Globus pallidus (tissue), 1 donor: ENCODE measurements at places on chromosomes 7 and 10.

DNA sequence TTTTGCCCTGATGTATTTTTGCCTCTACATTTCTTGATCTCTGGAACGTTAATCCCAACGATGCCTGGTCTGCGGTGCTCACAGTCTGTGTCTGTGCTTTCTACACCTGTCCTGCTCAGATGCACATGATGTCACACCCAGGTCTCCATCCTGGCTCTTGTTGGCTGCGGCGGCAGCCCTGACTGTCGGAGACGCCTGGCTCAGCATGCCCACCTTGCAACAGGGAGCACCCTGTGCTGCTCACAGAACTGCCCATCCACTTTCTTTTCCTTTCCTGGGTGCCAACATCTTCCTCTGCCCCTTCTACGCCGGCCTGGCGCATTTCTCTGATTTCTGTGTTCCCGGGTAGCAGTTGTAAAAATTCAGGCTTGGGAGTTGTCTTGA is 106.2 kb downstream of the CUX1 start:
- DNase-seq = no peak

GRCh38 chr7:121046009-121046408 is 57.5 kb downstream of the CPED1 start:
- no peak for DNase-seq

DNA sequence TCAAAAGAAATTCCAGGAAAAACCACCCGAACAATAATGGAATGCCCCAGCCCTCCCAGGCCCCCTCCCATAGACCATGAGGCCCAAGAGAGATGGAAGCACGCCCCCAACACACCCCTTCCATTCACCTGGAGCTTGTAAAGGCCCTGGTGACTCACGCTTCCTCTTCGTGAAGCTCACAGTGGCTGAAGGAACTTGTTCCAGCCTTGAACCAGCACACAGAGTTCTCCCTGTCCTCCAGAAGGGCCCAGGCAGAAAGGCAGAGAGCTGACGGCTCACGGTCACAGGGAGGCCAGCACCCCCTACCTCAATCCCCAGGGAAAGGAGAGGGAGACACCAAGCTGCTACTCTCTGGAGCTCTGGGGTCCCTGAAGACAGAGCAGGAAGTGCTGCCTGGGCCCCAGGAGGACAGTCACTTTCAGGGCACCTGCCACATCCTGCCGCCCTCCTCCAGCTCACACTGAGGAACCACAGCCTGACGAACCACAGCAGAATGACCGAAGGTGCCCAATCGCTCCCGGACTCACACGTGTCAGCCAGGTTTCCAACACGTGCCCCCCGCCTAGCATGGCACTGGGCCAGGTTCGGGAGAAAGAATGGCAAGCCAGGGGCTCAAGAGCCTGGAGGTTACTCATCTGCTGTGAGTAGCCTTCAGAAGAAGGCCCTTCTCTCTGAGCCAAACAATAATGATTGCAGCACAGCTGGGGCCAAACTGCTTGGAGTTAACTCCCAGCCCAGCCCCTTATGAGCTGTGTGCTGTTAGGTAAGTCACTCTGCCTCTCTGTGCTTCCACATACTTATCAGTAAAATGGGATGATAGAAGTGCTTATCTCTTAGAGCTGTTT is 52.8 kb downstream of the DLG5 start:
- no peak for DNase-seq

DNA sequence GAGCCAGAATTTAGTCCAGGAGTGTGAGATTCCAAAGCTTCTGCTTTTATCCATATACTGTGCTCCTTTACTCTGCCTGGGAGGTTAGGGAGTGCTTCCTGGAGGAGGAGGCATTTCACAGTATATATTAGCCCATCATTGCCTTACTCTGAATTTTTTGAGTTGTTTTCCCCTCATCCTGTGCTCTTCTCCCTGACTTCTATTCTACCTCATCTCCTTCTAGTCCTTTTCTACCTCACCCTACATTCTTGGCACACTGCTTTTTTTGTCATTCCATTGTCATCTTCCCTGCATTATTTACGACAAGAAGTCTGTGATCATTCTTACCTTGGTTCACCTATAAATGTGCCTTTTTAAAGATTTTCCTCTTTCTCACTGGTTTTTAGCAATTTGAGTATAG is 21.3 kb downstream of the STK17A start:
- no peak for DNase-seq

- DNase-seq = peak; percentile 82
These were observed 51.1 kb upstream of the PODXL start for GRCh38 chr7:131607291-131608115.

GRCh38 chr10:90855126-90855525 is 2.7 kb downstream of the HTR7 start:
- no peak for DNase-seq

DNA sequence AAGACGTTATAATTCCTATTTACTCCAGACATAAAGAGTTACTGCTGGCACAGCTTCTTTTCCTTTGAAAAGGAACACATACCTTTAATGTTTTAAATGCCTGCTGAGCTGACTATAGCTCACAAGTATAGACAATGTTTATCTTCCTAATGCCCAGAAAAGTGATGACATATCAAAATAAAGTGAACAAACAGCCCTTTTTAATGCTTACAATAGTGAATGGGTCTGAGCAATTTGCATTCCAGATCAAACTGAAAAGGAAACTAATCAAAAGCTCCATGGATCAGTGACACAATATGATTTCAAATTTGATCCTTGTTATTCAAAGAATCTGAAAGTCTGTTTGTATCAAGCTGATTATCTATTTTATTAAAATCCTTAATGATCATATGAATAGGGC is 233.6 kb upstream of the SEMA3E start:
- DNase-seq = peak; percentile 64

DNA sequence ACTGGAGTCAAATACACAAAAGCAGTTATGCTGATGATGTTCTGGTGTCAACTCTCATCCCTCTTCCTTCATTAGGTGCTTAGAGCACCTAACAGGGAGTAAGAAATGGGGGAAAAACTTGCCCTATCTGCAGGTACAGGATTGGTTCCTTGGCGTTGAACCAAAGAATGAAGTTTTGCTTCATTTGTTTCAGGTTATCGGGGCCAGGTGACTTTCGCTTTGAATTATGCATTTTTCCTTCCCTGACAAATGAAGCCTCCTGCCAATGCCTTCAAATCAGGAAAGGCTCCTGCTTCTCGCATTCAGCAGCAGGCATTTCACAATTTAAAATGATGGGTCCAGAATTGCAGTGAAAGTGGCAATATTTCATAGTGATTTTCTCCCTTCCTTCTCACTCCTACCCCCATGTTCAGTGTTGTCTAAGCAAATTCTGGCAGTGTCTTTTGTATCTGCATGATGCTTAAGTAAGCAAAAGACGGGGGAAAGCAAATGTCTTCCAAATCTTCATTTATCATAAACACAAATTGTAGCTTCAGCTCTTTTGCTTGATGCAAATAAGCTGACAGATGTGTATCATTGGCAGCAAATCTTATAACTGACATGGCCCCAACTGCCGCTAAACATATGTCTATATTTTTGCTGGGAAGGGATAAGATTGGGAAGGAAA is 29.4 kb downstream of the DNAJB9 start:
- DNase-seq = no peak

- no peak for DNase-seq
These were observed 675.5 kb downstream of the XPNPEP1 start for GRCh38 chr10:109247814-109248213.

GRCh38 chr7:157195868-157196267 is 57.1 kb downstream of the UBE3C start:
- no peak for DNase-seq

DNA sequence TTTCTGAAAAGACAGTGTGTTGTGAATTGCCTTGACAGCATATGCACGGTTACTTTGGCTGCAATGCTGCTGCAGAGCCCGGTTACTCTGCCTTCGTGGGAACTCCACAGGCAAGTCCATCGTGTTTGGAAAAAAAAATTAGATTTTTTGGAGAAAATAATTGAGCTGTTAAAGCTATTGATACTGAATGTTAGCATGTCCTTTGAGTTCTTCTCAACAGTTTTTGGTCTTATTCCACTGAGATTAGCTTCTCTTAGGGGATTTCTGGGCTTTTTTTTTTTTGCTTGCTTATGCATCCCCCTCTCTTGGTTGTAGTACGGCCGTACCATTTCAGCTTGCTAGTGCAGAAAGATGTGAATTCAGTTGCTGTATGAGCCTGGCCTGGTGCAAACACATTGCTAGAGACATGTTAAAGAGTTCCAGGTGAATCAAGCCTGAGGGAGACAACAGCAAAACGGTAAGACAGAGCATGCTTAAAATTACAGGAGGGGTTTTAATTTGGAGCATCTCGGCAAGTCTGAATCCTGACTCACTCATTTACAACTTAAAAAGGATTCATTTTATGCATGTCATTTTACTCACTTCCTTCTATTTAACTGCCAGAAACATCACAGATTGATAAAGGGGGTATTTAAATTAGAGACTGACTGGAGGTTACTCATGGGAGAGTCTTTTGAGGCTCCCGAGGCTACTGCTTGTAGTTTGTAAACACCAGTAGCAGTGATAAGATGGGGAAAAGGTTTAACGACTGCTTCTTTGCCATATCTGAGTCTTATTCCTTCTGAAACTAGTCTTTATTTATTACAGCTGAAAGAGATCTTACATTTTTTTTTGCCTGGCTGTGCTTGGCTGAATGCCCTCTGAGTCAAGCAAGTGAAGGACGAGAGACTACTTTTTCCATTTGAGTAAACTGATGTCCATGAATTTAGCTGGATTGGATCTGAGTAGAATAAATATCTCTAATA is 113.7 kb downstream of the CDK14 start:
- DNase-seq = peak; percentile 15

DNA sequence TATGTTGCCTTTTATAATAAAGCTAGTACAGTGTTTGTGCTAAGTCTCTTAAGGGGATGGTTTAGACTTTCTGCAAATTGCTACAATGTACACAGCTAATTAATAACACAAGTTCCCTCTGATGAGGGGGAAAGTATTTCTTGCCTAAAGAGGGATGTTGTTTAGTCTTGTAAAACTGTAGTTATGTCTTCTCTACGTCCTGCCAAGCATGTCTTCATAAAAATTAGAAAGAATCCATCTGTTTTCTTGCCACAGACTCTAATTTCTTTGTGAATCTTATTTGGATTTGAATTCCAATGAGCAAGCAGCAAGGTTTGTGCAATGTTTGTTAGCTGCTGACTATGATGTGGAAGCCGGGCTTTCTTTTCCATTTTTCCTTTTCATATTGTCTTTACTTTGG is 28.2 kb downstream of the ADARB2 start:
- no peak for DNase-seq

- DNase-seq = no peak
These were observed 9.0 kb upstream of the CYP3A4 start for GRCh38 chr7:99792967-99793366.

- peak; percentile 88 for DNase-seq
These were observed 196.9 kb upstream of the RHOBTB1 start for GRCh38 chr10:61140765-61141392.

DNA sequence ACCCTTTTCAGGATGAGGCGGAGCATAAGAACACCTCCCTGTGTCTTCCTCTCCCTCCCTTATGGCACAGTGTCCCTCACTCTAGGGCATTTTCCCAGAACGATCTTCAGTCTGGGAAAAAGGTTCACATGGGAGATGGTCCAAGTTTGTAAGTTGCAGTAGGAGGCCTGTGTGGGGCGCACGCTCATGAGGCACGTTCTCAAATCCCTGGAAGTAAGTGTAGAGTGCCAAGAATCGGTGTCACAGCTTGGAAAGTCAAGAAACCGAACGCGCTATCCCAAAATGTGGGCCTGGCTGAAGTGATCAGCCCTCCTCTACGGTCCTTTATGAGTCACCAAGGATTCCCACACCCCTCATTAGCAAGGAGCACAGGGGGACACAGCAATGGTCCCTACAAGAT is 23.9 kb upstream of the SMARCD3 start:
- no peak for DNase-seq

DNA sequence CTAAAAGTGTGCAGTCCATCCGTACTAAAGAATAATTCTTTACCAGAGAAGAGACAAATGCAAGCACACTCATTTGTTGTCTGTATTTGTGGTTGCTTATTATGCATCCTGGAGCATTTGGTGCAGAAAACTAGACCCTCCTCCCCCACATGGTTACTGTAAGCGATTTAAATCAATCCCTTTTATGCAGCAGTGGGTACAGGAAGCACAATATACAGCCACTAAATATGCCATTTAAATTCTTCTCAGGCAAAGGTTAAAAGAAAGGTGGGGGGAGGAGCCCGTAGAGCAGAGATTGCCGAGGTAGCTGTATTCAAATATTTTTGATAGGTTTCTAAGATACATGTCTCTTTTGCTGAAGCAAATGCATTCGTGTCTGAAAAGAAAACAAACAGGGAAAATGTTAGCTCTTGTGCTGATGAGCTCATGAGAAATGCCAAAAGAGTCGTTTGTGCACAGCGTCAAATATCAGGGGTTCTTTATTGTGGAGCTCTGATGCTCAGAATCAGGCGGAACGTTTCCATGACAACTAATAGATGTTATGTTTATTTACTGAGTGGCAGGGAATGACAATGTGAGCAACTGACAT is 131.3 kb upstream of the NPVF start:
- peak; percentile 82 for DNase-seq

DNA sequence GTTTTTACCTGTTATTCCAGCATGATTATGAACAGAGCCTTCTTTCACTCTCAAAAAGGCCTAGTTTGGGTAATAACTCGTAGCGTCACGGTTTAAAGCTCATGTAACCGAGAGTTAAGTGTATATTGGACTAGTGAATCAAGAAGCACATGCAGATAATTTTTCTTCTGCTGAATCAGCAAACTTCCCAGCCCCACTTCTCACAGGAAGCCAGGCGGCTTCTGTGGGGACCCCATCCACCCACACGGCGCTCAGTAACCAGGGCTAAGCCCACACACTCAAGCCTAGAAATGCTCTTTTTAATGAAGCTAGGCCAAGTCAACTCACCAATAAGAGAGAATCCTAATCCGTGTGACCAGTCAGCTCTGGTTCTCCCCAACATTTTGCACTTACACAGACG is 191.2 kb upstream of the MGMT start:
- no peak for DNase-seq

DNA sequence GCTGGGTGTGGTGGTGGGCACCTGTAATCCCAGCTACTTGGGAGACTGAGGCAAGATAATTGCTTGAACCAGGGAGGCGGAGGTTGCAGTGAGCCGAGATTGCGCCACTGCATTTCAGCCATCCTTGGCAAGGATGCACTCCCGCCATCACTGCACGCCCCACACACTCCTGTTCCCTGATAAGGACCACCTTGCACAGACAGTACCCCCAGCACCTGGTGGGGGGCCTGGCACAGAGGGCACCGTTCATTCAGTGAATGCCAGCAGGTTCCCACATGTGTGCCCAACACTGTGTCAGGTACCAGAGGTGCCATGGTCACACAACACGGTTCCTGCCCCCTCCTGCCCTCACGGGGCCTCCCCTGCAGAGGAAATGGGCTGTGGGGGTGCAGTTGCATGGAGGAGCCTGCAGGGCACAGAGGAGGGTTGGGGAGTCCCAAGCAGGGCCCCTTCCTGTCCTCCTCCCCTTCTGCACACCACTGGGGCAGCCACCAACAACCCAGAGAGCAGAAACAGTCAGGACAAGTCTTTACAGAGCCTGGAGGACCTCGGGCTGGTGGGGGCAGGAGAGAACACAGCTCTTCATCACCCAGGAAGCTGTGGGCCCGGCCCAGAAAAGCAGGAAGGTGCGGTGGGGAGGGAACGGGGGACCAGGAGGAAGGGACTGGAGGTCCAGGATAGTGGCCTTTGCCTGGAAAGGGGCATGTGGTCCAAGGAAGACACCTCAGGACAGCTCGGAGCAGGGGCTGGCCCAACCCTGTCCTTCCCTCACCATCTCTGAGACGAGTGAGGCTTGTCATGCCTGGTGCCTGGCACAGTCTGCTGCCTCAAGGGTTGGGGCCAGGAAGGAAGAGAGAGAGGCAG is 7.1 kb downstream of the CRYGN start:
- DNase-seq = no peak

GRCh38 chr10:93386631-93387369 is 95.3 kb downstream of the MYOF start:
- peak; percentile 21 for DNase-seq

GRCh38 chr10:52780391-52781155 is 8.0 kb upstream of the MBL2 start:
- no peak for DNase-seq
